Brain (organoid and tissue), 16 donors: ENCODE measurements at places on chromosomes 6 and 20.

DNA sequence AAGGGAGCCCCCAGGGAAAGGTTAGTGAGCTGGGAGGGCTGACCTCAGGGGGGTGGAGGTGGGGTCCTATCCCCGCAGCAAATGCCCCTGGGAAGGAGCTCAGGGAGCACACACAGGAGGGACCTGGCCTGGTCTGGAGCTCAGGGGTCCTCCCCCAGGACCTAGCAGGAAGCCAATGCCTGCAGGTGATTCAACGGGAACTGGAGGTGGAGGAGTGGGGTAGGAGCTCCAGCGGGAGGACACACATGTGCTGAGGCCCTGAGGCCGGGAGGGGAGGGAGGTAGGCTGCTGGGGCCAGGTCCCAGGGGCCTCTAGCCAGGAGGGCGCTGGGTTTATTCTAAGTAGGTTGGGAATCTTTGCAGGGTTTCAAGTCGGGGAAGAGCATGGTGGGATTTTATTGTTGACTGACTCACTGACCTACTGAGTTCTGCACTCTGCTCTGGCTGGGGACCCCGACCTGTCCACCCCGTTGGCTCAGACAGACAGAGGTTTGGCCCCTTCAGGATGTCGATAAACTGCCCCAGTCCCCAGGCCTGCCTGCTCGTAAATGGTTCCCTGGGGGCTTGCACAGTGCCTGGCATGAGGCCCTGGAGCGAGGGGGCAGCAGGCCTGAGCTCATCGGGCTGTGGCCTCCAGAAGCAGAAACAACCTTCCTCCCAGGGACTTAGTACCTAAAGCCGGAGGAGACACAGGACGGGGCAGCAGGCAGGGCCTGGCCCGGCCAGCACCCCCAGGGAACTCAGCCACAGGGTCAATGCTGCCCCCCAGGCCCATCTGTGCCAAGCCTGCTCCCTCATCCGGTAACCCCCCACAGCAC lies 62.3 kb downstream of the RIPOR3 start:
- no peak for DNase-seq

DNA sequence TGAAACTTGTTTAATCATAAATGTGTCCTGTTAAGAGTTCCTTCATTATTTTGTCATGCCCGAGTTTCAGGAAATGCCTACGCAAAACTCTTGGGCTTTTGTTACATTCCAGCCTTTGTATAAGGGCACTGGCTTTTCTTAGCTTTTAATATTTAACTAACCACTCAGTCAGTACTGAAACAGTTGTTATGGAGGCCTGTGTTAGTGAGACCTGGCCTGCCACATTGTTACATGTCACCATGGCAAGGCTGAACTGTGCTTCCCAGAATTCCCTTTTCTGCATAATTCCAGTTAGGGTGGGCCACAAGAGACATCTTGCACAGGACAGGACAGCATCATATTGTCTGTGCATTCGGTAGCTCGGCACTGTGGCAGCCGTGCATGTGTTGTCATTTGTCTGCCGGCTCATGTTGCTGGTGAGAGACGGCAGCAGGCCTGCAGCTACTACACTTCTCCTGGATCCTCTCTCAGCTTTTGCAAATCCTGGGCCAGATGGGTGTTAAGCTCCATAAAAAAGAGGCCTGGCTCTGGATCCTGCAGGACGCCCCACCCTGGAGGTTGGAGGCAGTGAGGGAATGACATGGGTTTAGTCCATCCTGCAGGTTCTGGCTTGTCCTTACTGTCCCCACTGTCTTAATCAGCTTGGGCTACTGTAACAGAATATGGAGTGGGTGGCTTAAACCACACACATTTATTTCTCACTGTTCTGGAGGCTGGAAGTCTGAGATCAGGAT lies 128.8 kb upstream of the DTNBP1 start:
- peak; percentile 84 for DNase-seq

DNA sequence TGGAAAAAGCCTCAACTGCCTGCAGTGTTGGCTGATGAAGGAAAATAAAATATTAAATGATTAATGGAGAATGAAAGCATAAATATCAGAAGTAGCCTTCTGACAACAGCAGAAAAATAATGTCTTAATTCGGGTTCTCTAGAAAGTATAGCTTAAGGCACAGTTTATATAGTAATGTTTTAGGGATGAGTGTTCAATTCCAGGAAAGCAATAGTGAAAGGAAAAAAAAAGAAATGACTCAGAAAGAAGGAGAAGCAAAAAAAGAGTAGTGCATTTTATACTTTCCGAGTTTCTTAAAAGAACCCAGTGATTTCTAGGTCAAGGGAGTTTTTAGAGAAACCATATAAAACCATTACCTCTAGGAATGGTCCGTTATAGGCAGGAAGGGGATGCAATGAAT lies 137.3 kb downstream of the HTR1B start:
- DNase-seq: no peak

GRCh38 chr20:37363221-37364012 lies 17.5 kb downstream of the SRC start:
- no peak for DNase-seq

- DNase-seq: peak; percentile 50
Measured at GRCh38 chr20:6122873-6123648, at the start of gene FERMT1. Gene FERMT1, minus strand, starts transcription at chr20:6123030. Its CDS starts 3,476 bp downstream, at chr20:6119554.

GRCh38 chr6:42745083-42745639 lies 742 bp downstream of the TBCC start:
- DNase-seq: peak; percentile 23

GRCh38 chr6:31676322-31676903 lies 4.5 kb downstream of the LY6G5C start:
- DNase-seq: no peak

DNA sequence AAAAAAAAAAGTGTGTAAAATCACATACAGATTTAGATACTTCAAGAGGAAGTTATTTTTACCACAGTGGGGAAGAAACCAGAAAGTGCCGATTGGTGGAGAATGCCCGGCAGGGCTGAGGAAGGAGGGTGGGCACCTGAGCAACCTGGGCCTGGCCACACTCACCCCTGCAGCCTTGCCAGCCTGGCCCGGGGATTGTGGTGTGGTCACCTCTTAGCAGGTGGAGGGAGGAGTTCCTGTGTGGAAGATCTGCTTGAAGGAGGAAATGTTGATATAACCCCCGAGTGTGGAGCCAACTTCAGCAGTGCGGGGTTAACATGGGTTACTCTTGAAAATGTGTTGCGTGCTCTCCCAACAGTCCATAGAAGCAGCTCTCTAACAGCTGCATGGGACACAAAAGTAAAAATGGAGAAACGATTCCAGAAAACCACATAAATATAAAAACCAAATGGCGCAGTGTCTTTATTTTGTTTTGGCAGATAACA lies 14.7 kb downstream of the UST start:
- DNase-seq: no peak

DNA sequence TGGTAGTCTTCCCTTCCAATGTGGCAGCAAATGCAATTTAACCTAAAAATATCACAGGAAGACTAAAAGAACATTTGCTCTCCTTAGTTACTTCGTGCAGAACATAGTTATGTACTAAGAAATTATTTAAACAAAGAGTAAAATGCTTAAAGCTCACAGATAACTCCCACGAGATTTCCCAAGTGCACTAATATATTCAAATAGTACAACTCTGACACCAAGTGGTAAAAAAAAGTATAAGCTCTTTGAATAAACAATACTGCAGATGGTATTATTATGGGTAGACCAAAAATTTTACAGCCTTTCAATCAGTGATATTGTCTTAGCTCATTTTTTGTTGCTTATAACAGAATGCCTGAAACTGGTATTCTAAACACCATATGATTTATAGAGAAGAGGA lies 52.8 kb upstream of the FILIP1 start:
- DNase-seq: peak; percentile 15

- DNase-seq: no peak
Measured at GRCh38 chr6:12265296-12265695, 24.9 kb upstream of the EDN1 start.

GRCh38 chr6:36422714-36423100 lies 19.9 kb downstream of the PXT1 start:
- DNase-seq: no peak
